ENCODE measurements at places on chromosomes 12 and 14.

GRCh38 chr12:104986022-104986941 lies at the start of gene NOPCHAP1:
TSS of gene NOPCHAP1 (plus strand) at chr12:104986316. CDS start at chr12:104986353, 37 bp downstream.
- peak; percentile 69 for DNase-seq

- DNase-seq, result no peak
These were observed 7.6 kb downstream of the CDCA4 start for GRCh38 chr14:105013150-105013785.

- no peak for DNase-seq
These were observed 7.0 kb upstream of the KRAS start for GRCh38 chr12:25257590-25258324.

DNA sequence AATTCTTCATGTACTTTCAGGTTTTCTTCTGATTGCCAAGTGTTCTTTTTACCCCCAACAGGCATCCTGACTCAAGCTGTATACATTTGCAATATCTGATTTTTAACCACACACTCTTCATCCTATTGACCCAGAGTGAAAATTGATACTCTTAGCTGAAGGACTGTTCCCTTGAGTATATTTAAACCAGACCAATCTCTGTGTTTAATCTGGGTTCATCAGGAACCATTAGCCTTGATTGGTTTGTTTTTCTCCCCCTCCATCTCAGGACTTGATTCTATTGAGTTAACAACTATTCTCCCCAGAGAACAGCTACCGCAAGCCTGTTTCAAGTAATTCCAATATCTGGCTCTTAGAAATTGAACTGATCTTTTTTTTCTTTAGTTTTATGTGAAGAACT lies 222.3 kb upstream of the NOVA1 start:
- no peak for DNase-seq

DNA sequence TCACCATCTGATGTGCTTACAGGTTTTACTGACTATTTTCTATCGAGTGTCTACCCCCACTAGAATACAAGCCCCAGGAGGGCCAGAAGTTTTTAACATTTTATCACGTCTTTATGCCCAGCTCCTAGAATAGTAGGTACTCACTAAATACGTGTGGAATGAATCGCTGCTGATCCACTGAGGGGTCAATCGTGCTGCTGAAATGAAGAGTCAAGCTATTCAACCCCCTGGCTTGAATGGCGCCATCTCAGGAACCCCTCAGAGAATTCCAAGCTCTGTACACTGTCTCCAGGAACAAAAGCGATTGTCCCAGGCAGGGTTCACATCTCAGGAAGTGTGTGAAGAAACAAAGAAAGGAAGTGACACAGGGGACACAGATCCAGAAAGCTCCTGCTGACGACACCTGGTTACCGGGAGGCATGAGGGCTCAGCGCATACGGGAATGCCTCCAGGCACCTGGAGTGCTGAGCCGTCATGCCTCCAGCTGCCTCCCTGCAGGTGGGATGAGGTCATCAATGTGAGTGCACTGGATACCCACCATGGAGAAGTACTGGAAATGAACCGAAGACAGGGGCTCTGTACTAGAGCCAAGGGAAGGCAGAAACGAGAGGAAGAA lies 45.6 kb downstream of the PITPNM2 start:
- no peak for DNase-seq

GRCh38 chr14:55667801-55668200 lies 87.8 kb downstream of the KTN1 start:
- no peak for DNase-seq

DNA sequence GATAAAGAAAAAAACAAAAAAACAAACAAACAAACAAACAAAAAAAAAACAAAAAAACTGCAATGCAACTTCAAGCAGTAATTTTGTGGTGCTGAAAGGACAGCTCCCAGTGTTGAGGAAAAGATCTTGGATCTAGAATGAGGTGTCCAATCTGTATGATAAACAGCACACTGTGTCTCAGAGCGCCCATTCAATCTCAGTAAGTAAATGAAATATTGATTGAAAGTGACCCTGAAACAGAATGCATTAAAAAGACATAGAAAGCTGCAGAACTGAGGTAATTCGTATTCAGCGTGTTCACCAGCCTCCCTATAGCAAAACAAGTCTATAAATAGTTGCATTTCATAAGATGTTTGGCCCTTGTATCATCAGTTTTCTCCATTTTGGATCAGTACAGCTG lies 153.0 kb downstream of the NOVA1 start:
- no peak for DNase-seq

GRCh38 chr12:70571705-70572268 lies 65.4 kb downstream of the PTPRB start:
- no peak for DNase-seq

GRCh38 chr14:39851202-39851601 lies 419.0 kb upstream of the FBXO33 start:
- no peak for DNase-seq

- no peak for DNase-seq
These were observed 142.5 kb downstream of the PHLDA1 start for GRCh38 chr12:75888874-75889613.

- no peak for DNase-seq
These were observed 1.8 kb downstream of the C1R start for GRCh38 chr12:7090222-7090998.

GRCh38 chr14:81095539-81095938 lies 125.2 kb downstream of the GTF2A1 start:
- DNase-seq, result no peak

GRCh38 chr14:92863286-92864080 lies 59.5 kb upstream of the CHGA start:
- no peak for DNase-seq

DNA sequence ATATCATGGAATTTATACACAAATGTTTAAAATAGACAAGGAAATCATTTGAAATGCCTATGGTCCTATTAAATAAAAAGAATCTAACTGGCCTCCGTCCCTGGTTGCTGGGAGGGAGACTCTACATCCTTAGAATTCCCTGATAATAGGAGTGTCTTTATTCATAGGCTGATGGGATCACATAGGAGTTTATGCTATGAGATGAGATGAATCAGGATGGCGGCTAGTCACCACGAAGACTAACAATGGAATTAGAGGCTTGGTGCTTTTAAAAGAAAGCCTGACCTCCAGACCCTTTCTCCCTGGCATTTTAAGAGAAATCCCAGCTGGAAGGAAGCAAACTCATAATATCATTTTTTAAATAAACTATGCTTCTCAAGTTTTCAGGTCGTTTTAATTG lies 69.7 kb downstream of the SEC23A start:
- DNase-seq, result no peak

GRCh38 chr12:97404543-97404942 lies 58.1 kb upstream of the RMST start:
- no peak for DNase-seq

DNA sequence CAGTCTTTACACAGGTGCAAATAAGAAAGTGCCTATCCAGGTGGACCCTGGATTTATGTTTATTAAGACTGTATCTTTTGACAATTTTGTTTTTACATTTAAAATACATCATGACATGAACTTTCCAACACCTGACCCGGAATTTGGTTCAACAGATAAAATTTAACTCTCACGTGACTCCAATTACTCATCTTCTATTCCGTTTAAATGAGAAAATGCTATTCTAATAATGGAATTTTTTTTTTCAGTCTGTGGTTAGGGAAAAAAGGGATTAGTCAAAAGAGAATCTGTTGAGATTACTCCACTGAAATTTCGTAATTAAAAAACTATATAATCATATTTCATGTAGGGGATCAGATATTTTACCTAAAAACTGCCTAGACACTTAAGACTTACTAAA lies 11.1 kb downstream of the VPS37B start:
- DNase-seq, result no peak

GRCh38 chr12:105078712-105079570 lies 5.3 kb downstream of the ALDH1L2 start:
- DNase-seq, result no peak

- DNase-seq, result no peak
These were observed 19.5 kb upstream of the GOLGA5 start for GRCh38 chr14:92774572-92774971.

GRCh38 chr14:56005191-56006053 lies 112.8 kb upstream of the PELI2 start:
- DNase-seq, result peak; percentile 13

DNA sequence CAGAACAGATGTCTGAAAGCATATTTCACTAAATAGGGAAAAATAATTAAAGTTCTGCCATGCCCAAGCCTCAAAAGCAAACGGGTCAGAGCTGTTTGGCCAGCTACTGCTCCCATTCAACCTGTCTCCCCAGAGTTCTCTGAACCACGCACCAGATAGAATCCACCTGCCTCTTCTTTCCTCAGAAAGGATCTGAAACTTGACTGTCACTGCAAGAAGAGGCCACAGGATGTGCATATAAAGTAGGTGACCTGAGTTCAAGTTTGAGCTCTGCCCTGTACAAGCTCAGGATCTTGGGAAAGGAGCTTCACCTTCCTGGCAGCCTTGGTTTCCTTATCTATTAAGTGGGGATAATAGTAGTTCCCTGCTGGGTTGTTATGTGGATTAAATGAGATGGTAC lies 91.8 kb downstream of the NUAK1 start:
- DNase-seq, result no peak

DNA sequence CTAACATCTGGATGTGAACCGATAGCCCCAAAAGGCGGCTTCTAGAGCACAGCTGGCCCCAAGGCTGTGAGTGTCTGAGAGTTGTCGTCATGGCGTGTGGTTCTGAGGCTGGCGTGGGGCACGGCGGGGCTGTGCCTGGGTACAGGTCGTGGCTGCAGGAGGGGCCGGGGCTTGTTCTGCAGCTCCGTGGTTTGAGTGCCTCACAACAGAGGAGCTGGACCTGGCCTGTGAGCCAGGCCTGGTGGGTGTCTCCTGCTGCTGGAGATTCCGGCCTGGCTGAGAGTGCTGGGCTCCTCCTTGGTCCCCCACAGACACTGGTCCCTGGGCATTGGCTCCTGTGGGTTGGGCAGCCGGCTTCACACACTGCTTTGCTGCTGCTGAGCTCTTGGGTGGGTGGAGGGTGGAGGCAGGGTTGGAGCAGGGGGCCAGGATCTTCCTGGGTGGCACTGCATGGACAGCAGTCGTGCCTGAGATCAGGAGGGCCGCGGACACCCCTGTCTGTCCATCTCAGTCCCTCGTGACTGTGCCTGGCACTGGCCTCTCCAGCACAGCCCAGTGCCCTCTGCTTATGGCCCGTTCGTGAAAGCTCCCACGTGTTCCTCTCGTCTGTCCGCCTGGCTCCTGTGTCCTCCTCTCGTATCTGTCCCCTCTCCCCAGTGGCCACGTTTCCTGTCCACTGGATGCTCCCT lies 31.8 kb upstream of the TEX22 start:
- DNase-seq, result no peak

GRCh38 chr12:7907009-7907408 lies 29.0 kb downstream of the SLC2A3 start:
- no peak for DNase-seq

- no peak for DNase-seq
These were observed 19.0 kb downstream of the KCTD10 start for GRCh38 chr12:109458086-109458485.

- no peak for DNase-seq
These were observed 67.8 kb downstream of the GALNT8 start for GRCh38 chr12:4787965-4788364.

DNA sequence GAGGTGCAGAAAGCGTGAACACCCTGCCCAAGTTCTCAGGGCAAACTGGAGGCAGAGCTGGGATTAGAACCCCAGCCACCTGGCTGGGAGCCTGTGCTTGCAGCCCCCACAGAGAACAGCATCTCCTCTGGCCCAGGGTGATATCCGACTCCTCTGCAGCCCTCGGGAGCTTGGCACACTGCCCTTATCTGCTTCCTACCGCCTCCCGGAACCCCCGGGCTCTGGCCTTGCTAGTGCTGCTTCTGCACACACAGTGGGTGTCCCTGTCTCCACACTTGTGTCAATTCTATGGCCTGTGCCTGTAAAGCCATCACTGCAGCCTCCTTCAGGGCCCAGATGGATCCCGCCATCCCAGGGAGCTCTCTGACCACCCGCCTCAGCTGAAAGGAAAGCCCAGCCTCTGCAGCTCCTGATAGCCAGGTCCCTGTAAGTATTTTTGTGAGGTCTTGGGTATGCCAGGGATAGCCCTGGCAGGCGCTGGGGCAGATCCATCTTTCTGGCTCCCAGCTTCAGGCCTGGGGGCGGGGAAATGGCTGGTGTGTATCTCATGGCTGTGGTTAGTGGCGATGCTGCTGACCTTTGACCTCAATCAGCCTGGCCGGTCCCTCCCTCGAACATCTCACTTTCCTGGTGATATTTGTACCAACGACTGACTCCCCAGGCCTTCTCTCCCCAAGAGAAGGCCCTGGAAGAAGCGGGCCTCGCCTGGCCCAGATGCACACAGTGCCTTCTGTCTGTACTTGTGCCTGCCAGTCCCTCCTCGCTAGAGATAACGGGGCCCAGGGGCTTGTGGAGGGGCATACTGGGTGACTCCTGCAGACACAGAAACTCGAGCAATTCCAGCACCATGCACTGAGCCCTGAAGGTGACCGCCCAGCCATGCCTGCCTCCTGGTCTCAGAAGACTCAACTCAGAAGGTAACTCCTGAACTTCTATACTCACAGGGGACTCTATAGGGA lies 183.8 kb downstream of the CALM1 start:
- DNase-seq, result no peak

DNA sequence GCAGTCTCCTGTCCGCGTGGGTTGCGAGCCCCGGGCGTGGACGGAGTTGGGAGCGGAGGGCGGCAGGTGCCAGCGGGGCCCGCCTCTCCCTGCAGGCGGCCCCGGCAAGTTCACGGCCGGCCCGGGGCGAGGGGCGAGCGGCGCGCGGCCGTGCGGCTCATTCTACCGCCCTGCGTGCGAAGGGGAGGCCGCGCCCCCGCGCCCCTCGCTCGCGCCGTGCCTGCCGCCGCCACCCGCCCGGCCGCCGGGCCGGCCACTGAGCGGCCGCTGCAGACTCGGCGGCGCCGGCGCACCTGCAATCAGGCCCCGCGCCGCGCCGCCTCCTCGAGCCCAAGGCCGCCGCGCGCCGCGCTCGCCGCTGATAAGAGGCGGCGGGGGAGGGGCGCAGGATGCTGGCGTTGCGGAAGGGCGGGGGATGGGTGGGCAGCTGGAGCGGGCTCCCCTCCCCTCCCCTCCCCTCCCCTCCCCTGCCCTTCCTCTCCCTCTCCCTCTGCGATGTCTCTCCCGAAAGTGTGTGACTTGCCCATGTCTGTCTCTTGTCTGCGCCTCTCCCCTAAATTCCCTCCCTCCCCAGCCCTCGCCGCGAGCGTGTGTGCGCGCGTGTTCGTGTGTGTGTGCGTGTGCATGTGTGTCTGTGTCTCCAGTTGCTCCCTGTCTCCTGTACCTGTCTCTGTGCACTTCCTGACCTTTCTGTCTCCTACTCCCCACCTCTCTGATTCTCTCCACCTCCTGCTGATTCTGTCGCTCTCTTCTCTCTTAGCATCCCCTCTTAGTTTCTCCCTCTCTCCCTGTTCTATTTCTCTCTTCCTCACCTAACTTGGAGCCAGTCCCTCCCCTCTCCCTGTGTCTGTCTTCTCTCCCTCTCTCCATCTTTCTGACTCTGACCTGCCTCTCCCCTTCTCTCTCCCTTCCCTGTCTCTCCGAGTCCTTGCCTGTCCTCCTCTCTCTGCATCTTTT lies 768.1 kb upstream of the TBX3 start:
- DNase-seq, result peak; percentile 17

- no peak for DNase-seq
These were observed 1.7 kb downstream of the KCNH3 start for GRCh38 chr12:49540229-49541139.
